ENCODE measurements at places on chromosomes 7 and 10. TPM values are rescaled to one million over a fixed set of nuclear protein-coding genes. Genes with fewer than 3 reads are reported as not detected.

GRCh38 chr10:89164920-89165319 lies 42.2 kb downstream of the CH25H start:
- no peak for DNase-seq

GRCh38 chr10:88657901-88658300 lies 6.3 kb upstream of the LIPF start:
- DNase-seq, result no peak

GRCh38 chr7:36884910-36885309 lies 160.6 kb upstream of the AOAH start:
- no peak for DNase-seq

DNA sequence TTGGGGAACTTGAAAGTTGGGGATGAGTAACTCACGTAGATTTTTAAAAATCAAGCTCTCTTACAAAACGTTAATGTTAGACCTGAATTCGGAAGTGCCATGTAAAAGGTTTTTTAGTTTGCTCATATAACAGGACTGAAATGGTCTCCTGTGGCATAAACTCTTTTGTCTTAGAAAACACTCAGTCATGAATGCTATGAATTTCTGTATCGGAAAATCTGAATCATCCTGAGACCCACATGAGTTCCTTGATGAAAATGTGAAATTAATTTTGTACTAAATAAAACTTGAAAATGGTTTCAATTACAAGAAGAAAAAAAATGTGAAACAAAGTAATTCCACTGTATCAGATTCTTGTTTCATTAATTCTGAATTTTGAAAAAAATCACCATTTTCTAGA lies 134.8 kb upstream of the BMPER start:
- no peak for DNase-seq

- no peak for DNase-seq
Observed at GRCh38 chr7:139767561-139767982, 10.2 kb downstream of the HIPK2 start.

- DNase-seq, result no peak
Observed at GRCh38 chr10:126332576-126332975, 55.7 kb downstream of the ADAM12 start.

GRCh38 chr10:68492118-68492517 lies 20.3 kb upstream of the DNA2 start:
- DNase-seq, result no peak

DNA sequence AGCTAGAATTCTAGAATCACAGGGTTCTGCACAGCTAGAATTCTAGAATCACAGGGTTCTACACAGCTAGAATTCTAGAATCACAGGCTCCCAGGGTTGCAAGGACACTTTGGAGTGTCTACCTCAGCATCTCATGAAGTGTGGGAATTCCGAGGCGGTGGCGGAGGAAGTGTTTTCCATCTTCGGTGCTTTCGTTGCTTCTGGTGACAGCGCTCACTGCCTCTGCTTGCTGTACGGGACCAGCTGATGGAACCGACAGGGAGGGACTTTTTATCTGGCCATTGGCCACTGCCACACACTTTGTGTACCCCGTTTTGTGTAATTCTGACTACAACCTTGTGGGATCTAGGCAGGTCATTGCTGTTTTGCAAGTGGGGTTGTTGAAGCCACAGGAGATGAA lies 29.5 kb downstream of the LHPP start:
- DNase-seq, result no peak

DNA sequence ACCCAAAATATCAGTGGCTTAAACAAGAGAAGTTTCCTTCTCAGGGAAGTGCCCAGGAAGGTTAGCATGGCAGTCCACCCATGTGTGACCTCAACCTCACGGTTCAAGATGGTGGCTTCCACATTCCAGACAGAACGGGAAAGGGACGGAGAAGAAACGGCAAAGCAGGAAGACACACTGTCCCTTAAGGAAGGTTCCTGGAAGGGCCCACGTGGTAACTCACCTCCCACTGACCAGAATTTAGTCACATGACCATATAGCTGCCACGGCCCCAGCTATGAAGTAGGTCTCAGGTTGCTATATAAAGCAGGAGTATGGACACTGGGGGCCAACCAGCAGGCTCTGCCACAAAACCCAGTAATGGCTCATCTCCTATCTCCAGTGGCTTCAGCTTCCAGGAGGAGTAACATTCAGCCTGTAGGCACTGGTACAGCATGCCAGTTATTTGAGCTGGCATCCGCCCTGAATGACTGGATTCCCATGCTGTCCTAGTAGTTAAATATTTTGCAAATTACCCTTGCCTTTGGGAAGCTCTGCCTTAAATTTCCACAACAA lies 278.5 kb upstream of the KLF14 start:
- DNase-seq, result no peak

- DNase-seq, result no peak
Observed at GRCh38 chr7:77383333-77383740, 32.8 kb downstream of the GSAP start.

Gene CCDC172
- not detected for total RNA-seq

Gene NXPH1
- total RNA-seq, result not detected

Gene SPAM1
- total RNA-seq, result not detected

Measured in left ventricle myocardium superior (tissue), 1 donor.